H1 (cell line): ENCODE measurements at places on chromosomes 4 and X. TPM values are rescaled to one million over a fixed set of nuclear protein-coding genes. Genes with fewer than 3 reads are reported as not detected.

NLGN3 gene
- total RNA-seq = 14.8 and 15.3 TPM in 2 replicates

DNA sequence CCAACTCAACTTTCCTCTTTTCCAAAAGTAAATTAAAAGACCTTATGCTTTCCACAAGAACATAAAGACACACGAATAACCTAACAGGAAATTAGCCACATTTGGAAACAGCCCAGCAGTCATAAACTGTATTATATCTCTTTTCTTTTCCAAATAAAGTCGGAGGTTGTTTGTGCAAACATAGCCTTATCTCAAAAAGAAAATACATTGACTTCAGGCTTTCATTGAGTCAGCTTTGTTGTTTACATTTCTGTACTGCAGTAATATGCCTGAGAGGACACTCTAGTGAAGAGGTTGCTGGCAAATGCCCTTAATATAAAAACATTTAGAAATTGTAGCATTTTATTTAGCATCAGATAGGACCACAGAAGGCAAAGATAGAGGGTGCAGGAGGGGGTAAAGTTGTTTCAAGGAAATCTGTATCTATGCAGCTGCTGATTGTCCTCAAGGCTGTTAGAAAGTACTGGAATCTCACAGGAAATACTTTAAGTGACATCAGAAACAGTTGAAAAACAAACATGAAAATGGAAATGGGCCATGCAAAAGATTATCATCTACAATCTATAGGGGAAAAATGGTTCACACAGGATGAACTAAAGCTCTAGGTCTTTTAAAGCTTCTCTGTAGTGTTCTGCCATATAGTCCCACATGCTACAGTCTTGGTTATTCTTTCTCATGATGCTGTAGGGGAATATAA lies 14.5 kb downstream of the LNX1 start:
- no peak for DNase-seq
- H3K27me3 ChIP-seq = no peaks in the 10 kb centered on the region
- no peak overlapping the region for H3K27ac ChIP-seq
- H3K4me1 ChIP-seq = peaks cover 3% of the 10 kb centered on the region

GNPDA2 gene
- total RNA-seq = 4.8 and 6.7 TPM in 2 replicates

SLC9B1 gene
- 0.19 TPM in 1 of 2 replicates, not detected in the other for total RNA-seq

PABPC4L gene
- 4.2 and 4.3 TPM in 2 replicates for total RNA-seq

RTL3 gene
- not detected in 2 replicates for total RNA-seq

- H3K4me1 ChIP-seq = no peaks in the 10 kb centered on the region
- no peak for DNase-seq
- H3K27me3 ChIP-seq = no peaks in the 10 kb centered on the region
- no peaks in the 10 kb centered on the region for H3K36me3 ChIP-seq
Measured at GRCh38 chr4:39568805-39569204, 41.6 kb upstream of the UGDH start.

DNA sequence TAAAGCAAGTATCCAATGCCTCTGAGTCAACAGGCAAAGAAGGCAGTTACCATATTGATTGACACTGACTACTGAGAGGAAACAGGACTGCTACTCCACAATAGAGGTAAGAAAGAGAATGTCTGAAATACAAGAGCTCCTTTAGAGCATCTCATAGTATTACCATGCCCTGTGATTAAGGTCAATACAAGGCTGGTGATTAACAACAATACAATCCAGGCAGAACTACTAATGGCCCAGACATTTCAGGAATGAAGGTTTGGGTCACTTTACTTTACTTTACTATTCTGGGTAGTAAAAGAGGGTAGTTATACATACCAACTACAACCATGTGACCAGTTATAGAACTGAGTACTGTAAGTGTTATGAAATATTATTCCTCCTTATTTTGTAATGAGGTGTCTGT lies 44.5 kb downstream of the BRWD3 start:
- H3K27ac ChIP-seq = no peak overlapping the region
- no peaks in the 10 kb centered on the region for H3K36me3 ChIP-seq
- no peaks in the 10 kb centered on the region for H3K4me1 ChIP-seq
- no peaks in the 10 kb centered on the region for H3K27me3 ChIP-seq

DNA sequence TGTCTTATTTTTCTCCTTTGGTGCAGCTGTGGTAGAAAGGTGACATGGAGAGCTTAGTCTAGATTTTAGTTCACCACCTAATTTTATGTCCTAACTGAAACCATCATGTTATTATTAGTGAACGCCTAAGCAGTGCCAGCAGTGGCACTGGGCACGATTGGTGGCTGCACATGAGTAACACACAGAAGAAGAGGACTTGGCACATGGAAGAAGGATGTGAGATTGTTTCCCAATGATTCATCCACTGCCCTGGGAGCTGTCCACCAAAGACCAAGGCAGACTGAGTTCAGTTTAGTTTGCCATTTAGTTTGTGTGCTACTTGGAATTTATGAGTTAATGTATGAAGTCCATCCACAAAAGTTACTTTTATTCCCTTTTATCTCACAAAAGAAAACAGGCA lies 68.1 kb upstream of the NAP1L5 start:
- H3K36me3 ChIP-seq = no peaks in the 10 kb centered on the region
- H3K4me3 ChIP-seq = no peak overlapping the region
- no peak overlapping the region for H3K27ac ChIP-seq
- no peak for DNase-seq

DNA sequence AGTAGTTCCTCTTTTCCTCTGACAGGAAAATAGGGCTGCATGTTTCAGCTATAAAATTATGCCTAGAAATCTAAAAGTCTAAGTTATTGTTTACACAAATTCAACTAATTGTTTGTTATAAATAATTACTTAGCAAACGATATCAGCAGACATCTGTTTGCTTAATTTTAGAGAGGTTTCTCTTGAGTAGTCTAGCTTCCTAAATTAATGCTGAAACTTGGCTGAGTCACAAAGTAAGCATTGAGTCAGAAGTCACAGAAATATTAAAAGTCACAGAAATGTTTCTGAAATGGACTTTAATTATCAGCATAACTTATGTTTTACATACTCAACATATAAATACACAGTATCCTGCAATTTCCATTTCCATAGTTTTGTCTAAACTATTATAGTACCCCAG lies 1044.0 kb downstream of the CCSER1 start:
- H3K4me3 ChIP-seq = no peak overlapping the region
- H3K27ac ChIP-seq = no peak overlapping the region
- no peaks in the 10 kb centered on the region for H3K4me1 ChIP-seq
- H3K27me3 ChIP-seq = no peaks in the 10 kb centered on the region

DNA sequence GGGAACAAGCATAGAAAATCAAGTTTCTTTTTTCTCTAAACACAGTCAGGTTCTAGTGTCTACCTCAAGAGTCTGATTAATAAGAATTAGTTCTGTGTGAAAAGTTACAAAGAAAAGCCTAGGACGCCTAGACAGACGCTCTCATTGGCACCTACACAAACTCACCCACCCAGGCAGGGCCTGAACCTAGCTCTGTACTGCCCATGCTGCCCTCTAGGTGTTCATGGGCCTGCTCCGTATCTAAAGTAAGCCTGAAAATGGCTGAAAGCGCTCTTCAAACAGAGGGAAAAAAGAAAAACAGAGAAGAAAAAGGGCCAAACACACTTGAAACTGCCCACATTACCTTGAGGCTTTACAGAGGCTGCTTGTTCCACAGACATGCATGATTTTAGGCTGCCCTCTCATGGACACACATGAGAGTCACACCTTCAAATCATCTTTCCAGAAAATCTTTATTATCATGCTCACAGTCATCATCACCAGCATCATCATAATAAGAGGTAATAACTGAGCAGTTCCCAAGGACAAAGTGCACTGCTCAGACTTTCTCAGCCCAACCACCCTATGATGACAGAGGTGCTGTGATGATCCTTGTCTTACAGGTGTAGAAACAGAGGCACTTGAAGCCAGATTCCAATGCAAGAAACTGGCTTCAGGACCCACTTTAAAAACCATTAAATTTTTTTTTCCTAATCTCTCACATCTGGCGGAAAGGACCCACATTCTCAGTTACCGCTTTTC lies 49.6 kb downstream of the MAP7D2 start:
- peak overlapping the region; percentile 20; the same call in 1 of the 2 replicates for H3K27ac ChIP-seq
- peaks cover 2% of the 10 kb centered on the region; the same call in 1 of the 2 replicates for H3K4me1 ChIP-seq
- H3K36me3 ChIP-seq = no peaks in the 10 kb centered on the region
- no peak for DNase-seq

DNA sequence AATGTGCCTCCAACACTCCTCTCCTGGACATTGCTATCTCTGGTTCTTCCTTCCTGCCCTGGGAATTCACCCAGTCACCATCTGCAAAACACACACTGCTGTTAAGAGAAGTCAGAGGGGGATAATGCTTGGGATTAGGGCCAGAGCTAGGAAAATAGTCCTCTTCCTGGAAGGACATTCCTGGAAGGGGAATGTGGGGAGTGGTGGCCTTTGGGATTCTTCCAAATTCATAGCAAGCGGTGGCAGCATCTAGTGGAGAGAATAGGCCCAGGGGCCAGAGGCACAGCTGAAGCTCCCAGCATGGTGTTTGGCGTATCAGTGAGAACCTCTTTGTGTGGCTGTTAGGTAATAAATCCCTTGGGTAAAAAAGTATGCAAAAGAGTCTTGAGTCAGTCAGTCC lies 34.3 kb downstream of the SHROOM4 start:
- peaks cover 3% of the 10 kb centered on the region for H3K4me1 ChIP-seq
- DNase-seq = no peak
- no peaks in the 10 kb centered on the region for H3K36me3 ChIP-seq
- no peak overlapping the region for H3K27ac ChIP-seq

TEX13C gene
- 0.09 and 0.10 TPM in 2 replicates for total RNA-seq

GAGE2A gene
- not detected in 2 replicates for total RNA-seq

DNA sequence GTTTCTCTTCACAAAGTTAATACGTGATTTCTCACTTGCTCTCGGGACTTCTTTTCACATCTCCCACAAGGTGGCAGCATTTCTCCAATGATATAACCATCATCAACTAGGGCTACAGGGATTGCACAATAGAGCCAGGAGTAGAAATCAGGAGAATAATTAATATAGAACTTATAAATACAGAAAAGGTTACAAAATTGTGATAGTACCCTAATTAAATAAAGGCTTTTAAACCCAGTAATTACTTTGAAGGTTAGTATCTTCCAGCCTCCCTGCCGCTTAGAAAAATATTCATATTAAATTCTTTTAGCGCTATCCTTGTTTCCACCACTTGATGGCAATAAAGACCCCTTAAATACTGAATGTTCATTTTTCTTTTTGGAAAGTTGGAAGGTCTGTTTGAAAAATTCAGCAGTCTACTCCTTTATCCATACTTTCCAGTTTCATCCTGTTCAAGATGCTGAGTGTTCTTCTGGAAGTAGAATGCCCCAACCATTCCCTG lies 65.8 kb downstream of the RASGEF1B start:
- H3K27me3 ChIP-seq = no peaks in the 10 kb centered on the region
- H3K36me3 ChIP-seq = no peaks in the 10 kb centered on the region
- H3K27ac ChIP-seq = no peak overlapping the region
- H3K4me3 ChIP-seq = peak overlapping the region; percentile 30; the same call in 1 of the 2 replicates
- no peaks in the 10 kb centered on the region for H3K4me1 ChIP-seq

GRCh38 chrX:39809331-39809730 lies 288.4 kb downstream of the BCOR start:
- no peak overlapping the region for H3K4me3 ChIP-seq
- H3K4me1 ChIP-seq = no peaks in the 10 kb centered on the region
- no peak overlapping the region for H3K27ac ChIP-seq
- H3K27me3 ChIP-seq = no peaks in the 10 kb centered on the region

- H3K4me1 ChIP-seq = no peaks in the 10 kb centered on the region; the same call in 1 of the 2 replicates
- no peaks in the 10 kb centered on the region for H3K36me3 ChIP-seq
- H3K4me3 ChIP-seq = no peak overlapping the region
- H3K27ac ChIP-seq = no peak overlapping the region
Measured at GRCh38 chr4:9899306-9900055, 118.0 kb downstream of the DRD5 start.

- no peak for DNase-seq
- H3K4me1 ChIP-seq = no peaks in the 10 kb centered on the region
- H3K27me3 ChIP-seq = no peaks in the 10 kb centered on the region
- no peak overlapping the region for H3K4me3 ChIP-seq
- H3K36me3 ChIP-seq = no peaks in the 10 kb centered on the region
- H3K27ac ChIP-seq = no peak overlapping the region
Measured at GRCh38 chrX:70079870-70080269, 17.6 kb downstream of the OTUD6A start.

DNA sequence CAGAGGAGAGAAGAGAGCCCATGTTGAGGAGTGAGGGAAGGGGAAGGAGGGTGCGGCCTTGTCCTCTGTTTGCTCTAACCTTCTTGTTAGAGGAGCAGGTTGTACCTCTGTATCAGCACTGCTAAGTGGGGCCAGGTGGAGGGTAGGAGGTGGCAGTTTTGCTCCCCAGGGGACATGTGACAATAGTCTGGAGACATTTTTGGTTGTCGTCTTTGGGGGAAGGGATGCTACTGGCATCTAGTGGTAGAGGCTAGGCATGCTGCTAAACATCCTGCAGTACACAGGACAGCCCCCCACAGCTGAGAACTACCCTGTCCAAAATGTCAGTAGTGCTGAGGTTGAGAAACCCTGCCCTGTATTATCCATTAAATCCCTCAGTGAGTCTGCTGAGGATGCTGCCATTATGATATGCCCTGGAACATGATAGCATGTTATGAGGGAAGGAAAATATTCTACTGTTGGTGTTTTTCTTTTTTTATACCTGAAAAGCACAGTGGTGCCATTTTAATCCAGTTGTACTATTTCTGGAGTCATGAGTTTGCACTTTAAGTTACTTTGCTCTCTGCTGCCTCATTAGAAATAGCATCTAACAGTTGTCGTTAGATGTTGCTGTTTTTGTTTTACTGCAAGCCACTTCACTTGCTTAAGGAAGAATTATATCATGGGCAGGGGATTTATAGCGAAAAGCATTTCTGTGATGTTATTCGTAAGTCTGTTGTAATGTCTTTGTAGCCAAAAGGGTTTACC lies 90.6 kb downstream of the LRP2BP start:
- no peaks in the 10 kb centered on the region for H3K27me3 ChIP-seq
- H3K4me3 ChIP-seq = no peak overlapping the region
- no peak overlapping the region; the same call in 1 of the 2 replicates for H3K27ac ChIP-seq
